ENCODE measurements at places on chromosomes 11 and 22. TPM values are rescaled to one million over a fixed set of nuclear protein-coding genes. Genes with fewer than 3 reads are reported as not detected.

The CYTH4 gene
- 16.2 TPM for total RNA-seq

The PHRF1 gene
- total RNA-seq = 26.0 TPM

The FAT3 gene
- 9.6 TPM for total RNA-seq

The SCARF2 gene
- 32.2 TPM for total RNA-seq

DNA sequence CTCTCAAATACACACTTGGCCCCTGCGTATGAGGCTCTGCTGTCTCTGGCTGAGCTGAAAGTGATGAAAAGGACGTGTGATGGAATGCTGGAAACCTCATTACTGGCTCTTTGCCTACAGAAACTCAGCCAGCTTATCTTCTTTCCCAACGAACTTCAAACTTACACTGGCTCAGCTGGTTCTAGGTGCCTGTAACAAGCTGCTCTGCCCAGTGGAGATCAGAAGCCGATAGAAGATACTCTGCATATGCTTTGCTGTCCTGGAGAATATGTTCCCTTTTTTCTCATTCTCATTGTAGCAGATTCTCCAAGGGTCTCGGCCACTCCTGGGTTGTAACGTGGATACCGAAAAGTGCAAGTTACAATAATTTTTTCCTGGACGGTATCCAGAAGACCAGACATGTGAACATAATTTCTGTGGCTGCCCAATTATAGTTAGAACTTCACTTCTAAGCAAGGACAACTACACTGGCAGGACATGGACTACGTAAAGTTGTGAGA lies 405.3 kb upstream of the CCDC90B start:
- no peak for DNase-seq

DNA sequence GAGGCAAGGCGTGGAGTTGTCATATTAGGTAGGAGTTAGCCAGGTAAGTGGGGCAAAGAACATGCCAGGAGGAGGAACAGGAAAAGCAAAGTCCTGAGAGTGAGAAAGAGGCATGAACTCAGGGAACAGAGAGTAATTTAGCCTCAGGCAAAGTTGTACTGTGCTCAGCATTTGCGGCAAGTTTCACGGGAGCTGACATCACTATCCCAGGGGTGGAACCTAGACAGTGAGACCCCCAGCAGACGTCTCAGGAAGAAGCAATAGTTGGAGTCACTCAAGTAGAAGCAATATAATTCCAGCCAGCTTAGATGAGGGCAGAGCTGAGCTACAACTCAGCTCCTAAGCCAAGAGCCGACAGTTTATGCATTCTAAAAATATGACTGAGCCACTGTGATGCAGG lies 426.0 kb upstream of the ISX start:
- DNase-seq = no peak

DNA sequence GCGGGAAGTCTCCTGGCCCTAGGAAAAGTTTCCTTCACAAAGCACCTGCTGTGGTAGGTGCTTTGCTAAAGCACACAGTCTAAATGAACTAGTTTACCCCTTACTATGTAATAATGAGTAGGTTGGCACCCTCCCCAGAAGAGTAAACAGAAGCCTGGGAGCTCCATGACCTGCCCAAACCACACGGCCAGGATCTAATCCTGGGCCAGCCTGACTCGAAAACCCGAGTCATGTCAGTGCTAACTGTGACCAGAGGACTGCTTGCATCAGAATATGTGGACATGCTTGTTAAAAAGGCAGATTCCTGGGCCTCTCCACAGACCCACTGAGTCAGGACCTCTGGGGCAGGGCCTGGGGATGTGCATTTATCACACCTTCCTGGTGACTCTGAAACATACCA lies 67.7 kb downstream of the PANX1 start:
- DNase-seq = no peak

DNA sequence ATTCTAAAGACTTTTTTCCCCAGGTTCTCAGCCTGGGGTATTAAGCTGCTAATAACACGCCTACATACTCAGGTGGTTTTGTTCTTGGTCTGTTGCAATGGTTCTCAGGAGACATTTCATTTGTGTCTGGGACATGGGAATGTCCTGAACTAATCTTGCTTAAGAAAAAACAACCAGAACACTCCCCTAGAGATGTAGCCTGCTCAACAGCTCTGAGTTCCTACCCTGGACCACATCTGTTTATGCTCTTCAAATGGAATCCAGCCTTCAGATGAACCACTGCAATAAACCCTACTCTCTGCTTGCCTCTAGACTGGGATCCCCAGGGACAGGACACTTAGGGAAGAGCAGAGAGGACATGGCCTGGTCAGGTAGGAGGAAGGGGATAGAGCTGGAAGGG lies 29.9 kb downstream of the RELT start:
- no peak for DNase-seq

GRCh38 chr22:19367763-19368367 lies 63.7 kb downstream of the HIRA start:
- no peak for DNase-seq

- DNase-seq = no peak
Observed at GRCh38 chr11:78613378-78613813, 38.7 kb upstream of the NARS2 start.

Data from vagina (tissue), 2 donors.